ENCODE measurements at places on chromosomes 2 and 18. TPM values are rescaled to one million over a fixed set of nuclear protein-coding genes. Genes with fewer than 3 reads are reported as not detected.

DNA sequence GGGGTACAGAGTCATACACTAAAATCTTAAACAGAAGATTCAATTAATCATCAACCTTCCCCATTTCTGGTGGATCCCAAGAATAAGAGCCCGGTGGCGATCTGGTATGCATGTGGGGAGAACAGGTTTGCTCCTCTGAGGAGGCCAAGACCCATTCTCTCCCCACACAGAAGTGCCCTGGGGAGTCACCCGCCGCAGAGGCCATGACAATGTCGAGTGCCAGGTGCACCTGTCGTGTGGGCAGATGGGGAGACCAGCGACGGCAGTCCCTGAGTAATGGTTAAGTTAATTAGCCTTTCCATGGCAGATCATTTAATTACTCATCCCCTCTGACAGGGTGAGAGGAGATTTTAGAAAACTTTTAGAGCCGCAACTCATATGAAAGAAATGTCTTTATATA, 345.0 kb downstream of the NCKAP5 start:
- no peak for DNase-seq

GRCh38 chr2:27072920-27073319, 1.5 kb upstream of the OST4 start:
- DNase-seq = no peak

Gene CFAP210
- total RNA-seq = 0.80 TPM

Gene DIS3L2
- 16.1 TPM for total RNA-seq

Gene SLC19A3
- 0.97 TPM for total RNA-seq

- DNase-seq = no peak
Observed at GRCh38 chr2:73897240-73897583, 4.4 kb downstream of the ACTG2 start.

Gene WIPF1
- total RNA-seq = 31.5 TPM

DNA sequence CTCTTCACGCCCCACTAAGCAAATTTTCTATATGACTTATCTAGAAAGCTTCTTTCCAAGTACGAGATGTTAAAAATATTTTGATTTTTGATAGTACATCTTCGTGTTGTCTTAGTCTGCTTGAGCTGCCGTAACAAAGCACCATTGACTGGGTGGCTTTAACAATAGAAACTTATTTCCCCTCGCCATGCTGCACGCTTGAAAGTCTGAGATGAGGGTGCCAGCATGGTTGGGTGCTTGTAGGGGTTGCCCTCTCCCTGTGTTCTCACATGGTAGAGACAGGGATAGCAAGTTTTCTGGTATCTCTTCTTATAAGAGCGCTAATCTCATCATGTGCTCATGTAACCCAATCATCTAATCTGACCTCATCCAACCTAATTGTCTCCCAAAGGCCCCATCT, 106.2 kb downstream of the TANC1 start:
- DNase-seq = no peak

- DNase-seq = no peak
Observed at GRCh38 chr2:128594953-128595677, 276.4 kb upstream of the HS6ST1 start.

Gene KCNG2
- 1.7 TPM for total RNA-seq

DNA sequence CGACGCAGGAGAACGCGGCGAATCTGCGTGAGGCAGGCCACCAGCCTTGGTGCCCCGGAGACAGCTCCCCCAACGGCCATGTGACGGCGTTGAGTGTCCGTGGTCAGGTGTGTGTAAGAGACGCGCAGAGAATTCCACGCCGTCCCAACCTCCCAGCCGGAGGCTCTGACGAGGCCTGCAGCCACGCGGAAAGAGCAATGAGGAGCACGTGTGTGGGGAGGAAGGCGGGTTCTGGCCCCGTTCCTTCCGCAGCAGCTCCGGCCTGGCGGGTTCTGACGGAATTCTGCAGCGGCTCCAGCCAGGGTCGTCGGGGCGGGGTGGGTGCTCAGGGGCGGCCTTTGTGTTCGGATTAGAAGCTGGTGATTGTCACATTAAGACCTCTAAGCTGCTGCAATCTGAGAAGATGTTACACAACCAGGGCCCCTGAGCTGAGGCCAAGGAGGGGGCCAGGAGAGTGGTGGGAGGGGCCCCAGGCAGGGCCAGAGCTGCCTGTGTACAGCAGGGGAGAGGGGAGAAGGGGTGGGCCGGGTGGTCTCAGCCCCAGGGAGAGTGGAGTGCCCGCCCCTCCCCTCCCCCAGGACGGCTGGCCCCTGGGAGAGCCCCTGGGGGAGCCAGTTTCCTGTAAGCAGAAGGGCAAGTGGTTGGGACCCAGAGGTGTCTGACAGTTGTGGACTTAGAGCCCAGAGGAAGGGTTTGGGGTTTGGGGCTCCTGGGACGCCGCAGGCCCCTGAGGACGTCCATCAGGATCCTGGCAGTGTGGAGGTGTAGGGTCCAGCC, 5.1 kb upstream of the GAL3ST2 start:
- DNase-seq = no peak

Gene PPP1R1C
- total RNA-seq = not detected

- DNase-seq = no peak
Observed at GRCh38 chr2:228541789-228542188, 360.3 kb upstream of the SPHKAP start.

Gene TMEM214
- total RNA-seq = 30.0 TPM

- DNase-seq = no peak
Observed at GRCh38 chr2:207088276-207088675, 77.5 kb downstream of the KLF7 start.
